ENCODE measurements at places on chromosomes 4 and X.

DNA sequence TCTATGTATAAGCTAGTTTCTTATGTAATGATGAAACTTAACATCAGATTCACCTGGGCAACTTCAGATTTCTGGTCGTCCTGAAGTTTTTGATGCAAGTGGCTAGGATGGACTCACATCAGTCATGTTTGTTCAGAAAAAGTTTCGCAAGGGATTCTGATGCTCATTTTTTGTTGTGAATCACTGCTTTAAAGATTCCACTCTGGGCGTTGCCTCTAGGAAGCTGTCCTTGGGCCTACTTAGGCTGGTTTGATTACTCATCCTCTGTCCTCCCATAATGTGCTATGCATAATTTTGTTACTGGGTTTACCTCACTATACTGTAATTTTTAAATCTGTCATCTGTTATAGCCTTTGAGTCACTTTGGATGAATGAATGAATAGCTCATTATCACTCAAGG lies 30.8 kb downstream of the HERC3 start:
- DNase-seq, result no peak

DNA sequence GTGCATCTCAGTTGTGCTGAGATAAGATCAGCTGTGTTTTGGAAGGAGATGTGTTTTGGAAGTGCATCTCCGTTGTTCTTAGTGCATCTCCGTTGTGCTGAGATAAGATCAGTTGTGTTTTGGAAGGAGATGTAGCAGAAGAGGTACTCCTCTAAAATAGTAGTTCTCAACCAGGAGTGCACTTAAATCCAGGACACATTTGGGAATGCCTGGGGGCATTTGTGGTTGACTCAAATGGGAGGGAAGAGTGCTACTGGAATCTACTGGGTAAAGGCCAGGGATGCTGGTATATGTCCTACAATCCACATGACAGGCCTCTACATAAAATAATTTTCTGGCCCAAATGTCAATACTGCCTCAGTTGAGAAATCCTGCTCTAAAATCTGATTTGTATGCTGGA lies 70.8 kb upstream of the CHRDL1 start:
- no peak for DNase-seq

DNA sequence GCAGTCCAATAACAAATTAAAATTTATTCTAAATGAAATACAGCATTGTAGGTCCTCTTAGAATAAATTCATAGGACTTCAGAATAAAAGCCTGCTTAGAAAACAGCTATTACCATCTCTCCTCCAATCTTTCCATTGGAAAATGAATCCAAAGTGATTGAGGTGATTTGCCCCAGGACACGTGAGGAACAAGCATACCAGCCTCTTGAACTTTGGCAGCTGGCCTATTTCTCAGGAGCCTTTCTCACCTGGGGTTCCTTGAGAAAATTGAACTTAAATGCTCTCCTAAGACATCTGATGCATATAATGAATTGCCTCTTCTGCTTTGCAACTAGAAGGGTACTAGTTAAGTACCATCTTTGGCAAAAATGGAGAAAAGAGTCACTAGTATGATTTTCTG lies 13.5 kb downstream of the ARHGAP24 start:
- no peak for DNase-seq

GRCh38 chr4:1754336-1754735 lies 33.0 kb downstream of the TACC3 start:
- no peak for DNase-seq

- DNase-seq, result no peak
Measured at GRCh38 chr4:4845027-4845426, 14.4 kb upstream of the MSX1 start.

GRCh38 chr4:56817840-56818491 lies 3.5 kb downstream of the SPINK2 start:
- DNase-seq, result no peak

GRCh38 chr4:169233691-169234090 lies 37.1 kb downstream of the SH3RF1 start:
- DNase-seq, result no peak

Data from stimulated activated CD8-positive, alpha-beta memory T cell treated with anti-CD3 and anti-CD28 coated beads, Interleukin-4, amount 100 ng/mL, for 4 hours (primary cell).